ENCODE measurements at places on chromosomes 5 and 9. TPM values are rescaled to one million over a fixed set of nuclear protein-coding genes. Genes with fewer than 3 reads are reported as not detected.

DNA sequence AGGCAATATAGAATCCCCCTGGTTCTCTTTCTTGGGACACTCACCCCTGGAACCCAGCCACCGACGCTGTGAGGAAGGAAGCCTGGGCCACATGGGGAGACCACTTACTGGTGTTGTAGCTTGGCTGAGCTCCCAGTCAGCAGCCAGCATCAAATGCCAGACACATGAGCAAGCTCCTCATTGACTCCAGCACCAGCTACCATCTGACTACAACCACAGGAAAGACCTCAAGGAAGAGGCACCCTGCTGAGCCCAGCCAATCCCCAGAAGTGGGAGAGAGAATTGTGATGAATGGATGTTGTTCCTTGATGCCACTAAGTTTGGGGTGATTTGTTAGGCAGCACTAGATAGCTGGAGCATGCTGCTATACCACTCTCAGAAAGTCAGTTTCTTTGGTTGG is 36.0 kb downstream of the BNIP1 start:
- DNase-seq: peak; percentile 18

DNA sequence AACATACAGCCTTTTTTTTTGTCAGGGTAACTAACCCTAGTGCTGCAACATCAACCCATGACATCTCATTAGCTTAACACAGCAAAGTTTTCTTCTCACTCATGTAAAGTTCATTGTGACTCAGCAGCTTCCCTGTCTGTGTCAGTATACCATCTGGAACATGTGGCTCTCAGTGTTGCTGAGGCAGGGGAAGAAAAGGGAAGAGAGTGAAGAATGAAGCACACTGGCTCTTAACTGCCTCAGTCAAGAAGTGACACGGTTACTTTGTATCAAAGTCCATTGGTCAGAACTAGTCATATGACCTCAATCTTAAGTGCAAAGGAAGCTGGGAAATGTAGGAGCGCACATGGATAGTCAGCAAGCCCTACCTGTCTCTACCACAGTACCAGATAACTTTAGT is 185.0 kb upstream of the ELL2 start:
- peak; percentile 62 for DNase-seq

- no peak for DNase-seq
Observed at GRCh38 chr9:135666534-135667462, 3.7 kb downstream of the LCN9 start.

DNA sequence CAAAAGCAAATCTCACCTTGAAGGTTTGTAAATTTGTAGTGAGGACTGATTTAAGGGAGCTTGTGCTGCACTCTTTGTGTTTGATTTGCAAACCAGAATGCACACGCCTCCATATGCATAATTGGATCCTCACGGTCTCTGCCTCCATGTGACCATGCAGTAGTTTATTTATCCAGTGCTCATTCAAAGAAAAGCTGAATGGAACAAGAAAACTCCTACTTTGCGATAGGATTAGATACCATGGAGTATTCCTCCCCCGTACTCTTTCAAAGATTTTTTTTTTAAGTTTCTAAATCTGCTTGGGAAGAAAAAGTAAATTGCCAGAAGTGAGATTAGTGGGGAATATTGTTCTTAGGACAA is 290.4 kb upstream of the TUT7 start:
- DNase-seq: no peak

DNA sequence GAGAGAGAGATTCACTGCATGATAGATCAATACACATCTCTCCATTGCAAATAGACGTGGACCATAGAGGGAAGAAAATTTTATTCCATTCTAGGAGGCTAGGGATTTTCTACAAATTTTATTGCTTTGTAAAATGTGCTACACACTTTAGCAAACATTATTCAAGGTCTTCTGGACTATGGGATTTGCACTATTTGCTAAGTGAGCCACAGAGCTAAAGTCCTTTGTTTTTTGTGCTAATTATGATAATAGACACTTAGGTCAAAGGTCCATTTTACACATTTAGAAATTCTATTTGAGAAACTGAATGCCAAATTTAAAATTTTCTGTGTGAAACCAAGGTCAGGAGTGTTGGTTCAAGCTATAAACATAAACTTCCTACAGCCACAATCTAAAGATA is 672.3 kb downstream of the LRRC70 start:
- DNase-seq: no peak

- peak; percentile 21 for DNase-seq
Observed at GRCh38 chr9:33718987-33719386, 76.4 kb upstream of the PRSS3 start.

GRCh38 chr5:134177369-134178095 is 782 bp upstream of the SKP1 start:
- DNase-seq: peak; percentile 71

- no peak for DNase-seq
Observed at GRCh38 chr5:141002605-141002965, 36.3 kb downstream of the PCDHAC2 start.

DNA sequence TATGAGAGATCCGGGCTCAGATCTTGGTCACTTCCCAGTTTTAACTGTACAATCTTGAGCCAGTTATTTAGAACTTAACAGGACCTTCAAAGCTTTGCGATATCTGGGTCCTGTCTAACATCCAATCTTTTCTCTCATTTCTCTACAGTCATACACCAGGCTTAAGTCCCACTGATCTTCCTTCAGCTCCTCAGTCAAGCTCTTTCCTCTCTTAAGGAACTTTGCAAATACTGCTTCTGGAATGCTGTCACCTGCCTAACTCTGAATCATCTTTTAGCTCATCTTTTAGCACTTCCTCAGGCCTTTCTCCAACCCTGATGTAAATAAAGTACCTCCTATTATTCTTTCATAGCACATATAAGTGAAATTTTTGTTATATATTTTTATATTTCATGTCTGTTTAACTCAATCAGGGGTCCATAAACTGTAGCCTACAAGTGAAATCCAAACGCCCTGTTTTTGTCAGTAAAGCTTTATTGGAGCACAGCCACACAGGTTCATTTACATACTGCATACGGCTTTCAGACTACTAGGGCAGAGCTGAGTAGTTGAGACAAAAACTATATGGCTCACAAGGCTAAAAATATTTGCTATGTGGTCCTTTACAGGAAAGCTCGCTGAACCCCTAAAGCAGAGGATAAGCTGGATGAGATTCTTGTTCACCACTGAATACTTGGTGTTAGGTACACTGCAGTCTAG is 63.5 kb downstream of the MEF2C start:
- DNase-seq: no peak

The PCDHA1 gene
- total RNA-seq: not detected

The AFAP1L1 gene
- 14.3 TPM for total RNA-seq

The GPR150 gene
- total RNA-seq: not detected

The GRHPR gene
- total RNA-seq: 129 TPM

The ADGRD2 gene
- not detected for total RNA-seq

The DIAPH1 gene
- 29.1 TPM for total RNA-seq

The GBGT1 gene
- total RNA-seq: 1.3 TPM
